ENCODE measurements at places on chromosomes 6 and 20.

- no peak for DNase-seq
Observed at GRCh38 chr6:62285612-62286469, at the start of gene KHDRBS2. TSS of gene KHDRBS2 (minus strand) at chr6:62286225.

DNA sequence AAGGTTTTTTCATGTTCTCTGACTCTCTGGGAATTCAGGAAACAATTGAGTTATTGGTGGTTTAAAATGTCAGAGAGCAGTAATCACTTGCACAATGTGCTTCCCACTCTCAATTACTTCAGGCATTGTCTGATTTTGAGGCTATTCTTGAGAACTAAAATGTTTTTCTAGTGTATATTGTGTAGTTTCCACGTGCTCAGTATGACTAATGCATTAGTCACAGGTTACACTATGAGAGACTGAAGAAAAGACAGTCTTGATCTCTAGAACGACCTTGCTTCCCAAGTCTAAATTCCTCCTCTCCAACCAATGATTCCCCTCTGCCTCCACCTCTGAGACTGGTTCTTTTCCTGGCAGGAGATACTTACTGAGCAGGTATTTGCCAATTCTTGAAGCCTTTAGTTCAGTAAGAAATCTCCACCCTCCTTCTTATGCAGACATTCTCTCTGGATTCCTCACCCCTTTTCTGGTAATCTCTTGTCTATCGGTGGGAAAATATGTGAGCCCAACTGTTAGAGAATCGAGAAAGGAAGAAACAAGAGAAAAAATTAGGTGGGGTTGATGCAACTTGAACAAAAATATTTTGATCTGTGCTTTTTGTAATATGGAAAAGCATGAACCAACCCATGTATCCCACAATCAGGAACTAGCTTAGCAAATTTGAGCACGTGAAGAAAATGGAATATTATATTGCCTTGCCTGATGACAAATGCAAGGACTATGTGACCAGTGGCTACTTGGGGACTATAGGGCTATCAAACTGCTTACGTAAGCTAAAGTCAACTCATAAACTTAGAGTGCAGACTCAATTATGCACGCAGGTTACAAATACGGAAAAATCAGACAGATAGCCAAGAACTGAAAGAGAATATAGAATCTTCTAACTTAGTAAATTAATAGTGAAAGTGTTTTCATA is 61.1 kb upstream of the SLC22A16 start:
- DNase-seq: no peak

GRCh38 chr6:11042025-11042749 is 1.9 kb downstream of the ELOVL2 start:
- no peak for DNase-seq

DNA sequence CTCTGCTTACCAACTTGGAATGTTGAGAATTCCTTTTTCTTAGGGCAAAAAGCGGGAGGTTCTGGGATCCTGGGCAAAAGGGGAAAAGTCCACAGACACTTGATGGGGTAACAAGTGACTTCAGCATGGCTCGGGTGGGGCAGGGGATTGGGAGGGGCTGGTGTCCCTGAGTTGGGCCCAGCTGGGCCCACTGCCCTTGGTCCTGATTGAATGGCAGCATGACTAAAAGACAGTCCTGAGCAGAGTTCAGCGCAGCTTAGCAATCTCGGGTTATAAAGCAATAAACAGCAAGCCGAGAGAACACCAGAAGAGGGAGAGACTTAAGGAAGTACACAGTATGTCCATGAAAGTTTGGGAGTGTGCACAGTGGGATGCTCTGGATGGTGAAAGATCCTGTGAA is 5.6 kb downstream of the PPP2R5D start:
- no peak for DNase-seq

GRCh38 chr20:45843506-45843905 is 9.9 kb downstream of the SNX21 start:
- no peak for DNase-seq

DNA sequence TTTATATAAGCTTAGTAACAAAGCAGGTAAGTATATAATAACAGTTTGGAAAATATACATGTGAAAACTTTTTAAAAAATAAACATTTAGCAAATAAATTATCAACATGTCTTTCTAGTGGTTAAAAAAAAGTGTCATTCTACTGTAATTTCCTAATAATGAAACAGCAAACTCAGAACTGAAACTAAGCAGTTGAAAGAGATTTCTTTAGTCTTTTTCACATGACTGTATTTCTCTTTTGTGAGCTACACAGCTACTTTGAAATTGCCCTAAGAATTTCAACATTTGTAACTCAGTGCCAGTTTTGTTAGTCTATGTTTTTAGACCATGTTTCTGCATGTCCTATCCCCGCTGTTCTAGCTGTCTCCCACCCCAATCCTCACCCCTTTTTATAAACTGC is 28.4 kb upstream of the SDHAF4 start:
- no peak for DNase-seq

- DNase-seq: no peak
Observed at GRCh38 chr6:145076115-145076841, 659.0 kb downstream of the EPM2A start.

DNA sequence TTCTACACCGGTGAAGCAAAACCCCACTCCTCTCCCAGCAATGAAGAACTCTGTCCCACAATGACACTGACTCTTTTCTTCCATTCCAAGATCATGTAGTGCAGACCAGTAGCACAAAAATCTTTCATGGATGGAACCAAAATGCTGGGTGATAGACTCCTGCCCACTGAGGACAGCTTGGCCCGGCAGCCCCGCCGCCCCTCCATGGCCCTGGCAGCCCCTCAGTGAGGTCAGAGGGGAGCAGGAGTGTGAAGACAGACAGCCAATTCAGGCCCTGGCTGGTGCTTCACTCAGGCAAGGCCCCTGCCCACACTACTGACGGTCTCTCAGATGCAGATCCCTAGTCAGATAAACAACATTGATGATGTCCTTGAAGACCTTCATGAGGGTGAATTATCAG is 131.9 kb upstream of the SYNDIG1 start:
- no peak for DNase-seq

DNA sequence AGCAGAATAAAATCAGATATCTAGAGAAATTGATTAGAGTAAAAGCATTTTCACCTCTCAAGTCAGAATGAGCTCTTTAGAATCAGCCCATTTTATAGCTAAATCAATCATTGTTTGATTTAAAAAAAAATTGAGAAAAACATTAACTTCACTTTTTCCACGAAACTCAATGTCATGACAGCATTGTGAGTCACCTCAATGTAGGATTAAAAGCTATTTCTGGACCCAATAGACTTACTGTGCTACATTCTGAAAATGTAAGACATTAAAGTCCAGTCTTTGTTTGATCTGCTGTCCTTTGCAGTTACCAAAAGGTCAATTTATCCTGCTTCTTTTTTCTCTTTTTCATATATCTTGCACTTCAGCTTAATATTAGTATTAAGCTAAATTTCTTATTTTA is 519.4 kb upstream of the ZNF337 start:
- no peak for DNase-seq

DNA sequence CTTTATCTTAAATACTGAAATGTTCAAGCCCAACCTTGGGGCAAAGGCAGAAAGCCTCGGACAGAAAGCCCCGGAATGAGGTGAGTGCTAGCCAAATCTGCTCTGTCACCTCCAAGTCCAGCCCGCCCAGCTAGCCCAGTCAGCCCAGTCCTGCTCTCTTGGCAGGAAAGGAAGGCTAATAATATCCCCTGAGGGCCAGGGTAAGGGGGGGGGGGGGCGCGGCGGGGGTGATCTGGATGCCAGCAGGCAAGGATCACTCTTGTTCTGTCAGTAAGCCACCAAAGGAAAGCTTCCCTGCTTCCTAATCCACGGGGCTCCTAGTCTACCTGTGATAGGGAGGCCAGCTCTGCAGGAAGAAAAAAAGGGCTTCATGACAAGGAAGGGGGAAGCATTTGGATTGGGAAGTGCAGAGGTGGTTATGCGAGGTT is 1.1 kb downstream of the NDRG3 start:
- DNase-seq: no peak

- no peak for DNase-seq
Observed at GRCh38 chr6:8749465-8749864, 314.1 kb upstream of the SLC35B3 start.

DNA sequence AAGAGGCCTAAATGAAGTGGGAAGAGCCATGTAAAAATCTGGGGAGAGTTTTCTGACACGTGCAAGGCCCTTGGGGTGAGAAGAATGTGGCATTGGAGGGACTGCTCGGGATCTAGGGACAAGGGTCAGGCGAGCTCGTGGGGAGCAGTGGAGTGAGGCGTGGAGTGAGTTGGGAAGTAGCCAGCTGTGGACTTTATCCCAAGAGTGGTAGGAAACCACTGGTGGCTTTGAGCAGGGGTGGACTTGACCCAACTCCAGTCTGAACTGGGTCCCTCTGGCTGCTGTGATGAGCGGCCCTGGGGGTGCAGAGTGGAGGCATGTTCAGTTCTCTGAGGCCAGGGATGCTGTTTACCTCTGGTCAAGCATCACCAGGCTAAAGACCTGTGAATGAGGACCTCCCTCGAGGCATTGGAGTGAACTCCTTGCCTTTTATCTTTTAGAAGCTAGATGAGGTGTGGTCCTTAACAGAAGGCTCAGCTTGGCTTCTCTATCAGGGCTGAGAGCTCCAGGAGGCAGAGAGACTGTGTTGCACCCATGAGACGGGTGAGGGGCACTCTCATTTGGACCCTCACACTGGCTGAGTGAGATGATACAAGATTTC is 20.6 kb downstream of the SLC22A1 start:
- DNase-seq: no peak

GRCh38 chr6:9083108-9083507 is 647.8 kb upstream of the SLC35B3 start:
- no peak for DNase-seq

DNA sequence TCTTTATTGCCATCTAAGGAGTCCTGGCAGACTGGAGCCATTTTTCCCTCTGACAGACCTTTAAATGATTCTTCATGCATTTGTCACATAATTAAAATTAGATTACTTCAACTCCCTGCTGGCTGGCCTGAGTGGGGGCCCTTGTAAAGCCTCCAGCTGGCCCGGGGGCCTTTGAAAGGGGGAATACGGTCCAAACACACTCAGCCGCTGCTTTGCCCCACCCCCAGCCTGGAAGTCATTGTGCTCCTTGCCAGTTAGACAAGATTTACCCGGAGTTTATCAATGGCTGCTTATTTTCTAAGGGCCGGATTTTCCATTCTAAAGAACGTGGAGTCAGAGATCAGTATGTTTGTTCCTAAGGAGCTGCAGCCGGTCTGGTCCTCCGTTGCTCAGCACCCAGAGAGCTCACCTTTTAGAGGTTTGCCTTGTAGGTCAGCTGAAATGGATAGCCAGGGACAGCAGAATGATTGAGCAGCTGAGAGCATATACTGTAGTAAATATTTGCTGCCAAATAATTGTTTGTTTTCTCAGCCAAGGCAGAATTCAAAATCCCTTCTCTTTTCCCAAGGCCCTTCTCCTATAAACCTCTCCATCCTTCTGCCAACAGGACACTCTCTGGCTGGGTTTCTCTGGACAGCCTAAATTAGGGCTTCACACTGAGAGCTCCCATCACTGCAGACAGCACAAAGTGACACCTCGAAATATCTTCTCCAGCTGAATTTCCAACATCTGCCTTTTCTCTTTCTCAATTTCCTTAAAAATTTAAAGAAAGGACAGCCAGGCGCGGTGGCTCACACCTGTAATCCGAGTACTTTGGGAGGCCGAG is 68.4 kb upstream of the RBM24 start:
- no peak for DNase-seq

GRCh38 chr6:23409531-23409930 is 716.5 kb upstream of the NRSN1 start:
- DNase-seq: no peak

GRCh38 chr6:169848946-169849345 is 97.5 kb downstream of the ERMARD start:
- DNase-seq: no peak

DNA sequence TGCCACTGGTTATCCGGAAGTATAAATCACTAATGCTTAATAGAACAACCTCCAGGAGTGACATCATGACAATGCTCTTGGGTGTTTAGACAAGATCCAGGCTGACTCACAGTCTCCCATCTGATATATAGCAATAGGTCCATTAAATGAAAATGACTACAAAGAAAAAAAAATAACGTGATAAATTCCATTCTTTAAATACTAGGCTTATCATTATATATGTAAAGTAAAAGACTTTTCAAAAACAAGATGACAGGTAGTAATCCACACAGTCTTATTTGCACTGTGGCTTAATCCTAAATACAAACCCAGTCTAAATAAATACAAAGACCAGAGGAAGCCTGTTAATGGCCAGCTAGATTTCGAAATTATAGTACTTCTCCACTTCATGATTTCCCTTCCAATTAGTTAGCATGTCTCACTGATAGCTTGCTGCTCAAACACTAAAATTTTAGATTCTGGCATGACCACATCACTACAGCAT is 149.1 kb upstream of the BEND3 start:
- no peak for DNase-seq

DNA sequence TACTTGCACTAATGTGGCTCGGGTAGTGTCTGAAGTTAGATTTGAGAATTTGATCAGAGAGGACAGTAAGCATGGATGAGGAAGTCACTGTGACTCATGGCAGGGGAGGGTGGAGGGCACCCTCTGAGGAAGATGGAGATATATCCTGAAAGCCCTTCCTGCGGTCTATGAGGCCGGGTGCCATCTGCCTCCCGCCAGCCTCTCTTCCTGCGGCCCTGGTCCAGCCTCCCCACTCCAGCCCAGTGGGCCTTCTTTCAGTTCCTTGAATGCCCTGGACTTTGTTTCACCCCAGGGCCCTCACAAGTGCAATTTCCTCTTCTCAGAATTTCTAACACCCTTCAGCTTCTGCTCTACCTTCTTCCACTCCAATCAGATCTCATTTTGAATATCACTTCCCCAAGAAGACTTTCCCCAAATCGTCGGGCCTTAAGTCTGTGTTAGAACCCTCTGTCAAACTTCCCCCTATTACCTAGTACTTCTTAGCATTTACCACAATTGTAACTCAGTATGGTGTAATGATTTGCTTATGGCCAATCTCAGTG is 20.2 kb upstream of the TNFAIP3 start:
- no peak for DNase-seq

- no peak for DNase-seq
Observed at GRCh38 chr6:139819776-139820175, 445.3 kb upstream of the CITED2 start.

All from NAMALWA (cell line).